ENCODE measurements at places on chromosomes 4 and X.

GRCh38 chr4:185201977-185202962 lies 1.5 kb downstream of the CFAP97 start:
- no peak for DNase-seq

DNA sequence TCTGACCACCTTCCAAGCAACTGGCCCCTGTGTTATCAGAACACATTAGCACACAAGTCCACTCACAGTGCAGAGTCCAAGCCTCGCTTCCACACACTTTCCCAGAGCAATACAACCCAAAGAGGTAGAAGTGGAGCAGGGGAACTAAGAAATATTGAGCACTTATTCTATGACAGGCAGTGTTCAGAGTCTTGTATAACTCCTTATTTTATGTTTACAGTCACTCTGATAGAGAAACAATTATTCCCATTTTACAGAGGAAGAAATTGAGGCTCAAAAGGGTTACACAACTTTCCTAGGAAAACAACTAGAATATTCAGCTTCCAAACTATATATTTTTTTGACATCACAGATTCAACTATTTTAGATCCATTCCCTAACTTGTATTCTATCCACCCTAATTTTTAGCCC lies 18.3 kb upstream of the TMEM154 start:
- no peak for DNase-seq

GRCh38 chr4:99642725-99643489 lies 14.7 kb downstream of the C4orf54 start:
- DNase-seq = no peak

DNA sequence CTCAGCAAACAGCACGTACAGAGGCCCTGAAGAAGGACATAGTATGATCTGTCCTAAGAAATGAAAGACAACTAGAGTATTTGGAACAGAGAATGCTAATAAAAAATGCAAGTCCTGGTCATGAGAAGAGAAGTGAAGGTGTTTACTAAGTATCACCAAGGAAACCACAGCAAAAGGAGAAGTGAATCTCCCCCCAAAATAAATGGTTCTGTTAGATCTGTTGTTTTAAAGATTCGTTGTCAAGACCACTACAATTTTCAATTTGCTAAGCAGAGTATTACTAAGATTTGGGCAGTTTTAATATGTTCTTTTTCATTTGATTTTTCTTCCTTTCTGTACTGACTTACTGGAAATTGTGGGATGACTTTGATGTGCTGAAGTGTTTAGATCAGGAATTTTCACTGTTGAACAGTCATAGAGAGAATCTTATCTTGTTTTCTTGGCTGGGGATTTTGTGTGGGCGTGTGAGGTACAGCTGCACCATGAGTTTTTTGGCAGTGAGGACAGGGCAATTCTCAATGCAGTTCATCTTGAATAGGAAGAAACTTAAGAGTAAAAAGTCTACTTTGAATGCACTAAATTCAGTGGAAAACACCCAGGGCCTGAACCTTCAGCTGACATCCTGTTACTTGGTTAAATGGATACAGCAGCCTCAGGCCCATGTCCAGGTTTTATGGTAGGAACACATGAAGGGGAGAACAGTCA lies 132.2 kb downstream of the STIM2 start:
- DNase-seq = no peak

- DNase-seq = no peak
These were observed 315.3 kb downstream of the PAPSS1 start for GRCh38 chr4:107404591-107405300.

DNA sequence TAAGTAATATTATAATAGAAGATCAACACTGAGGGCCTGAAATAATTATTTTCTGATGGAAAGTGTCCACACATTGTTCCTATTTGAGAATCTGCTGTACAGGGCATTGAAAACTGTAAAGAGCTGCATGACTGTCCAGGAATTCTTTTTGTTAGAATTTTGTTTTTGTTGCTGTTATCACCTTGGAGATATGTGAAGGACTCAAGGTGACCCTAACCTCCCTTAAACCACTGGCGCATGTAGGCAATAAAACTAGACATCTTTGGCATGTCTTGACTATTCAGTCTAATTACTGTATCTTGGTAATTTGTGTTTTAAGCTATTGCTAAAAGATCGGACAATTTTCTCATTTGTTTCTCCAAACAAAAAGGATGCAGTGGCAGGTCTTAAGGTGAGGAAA lies 55.5 kb upstream of the SMIM10 start:
- DNase-seq = no peak

- no peak for DNase-seq
These were observed 78.9 kb downstream of the NDST3 start for GRCh38 chr4:118113220-118113619.

GRCh38 chr4:55608591-55608990 lies 16.5 kb upstream of the PDCL2 start:
- DNase-seq = no peak

DNA sequence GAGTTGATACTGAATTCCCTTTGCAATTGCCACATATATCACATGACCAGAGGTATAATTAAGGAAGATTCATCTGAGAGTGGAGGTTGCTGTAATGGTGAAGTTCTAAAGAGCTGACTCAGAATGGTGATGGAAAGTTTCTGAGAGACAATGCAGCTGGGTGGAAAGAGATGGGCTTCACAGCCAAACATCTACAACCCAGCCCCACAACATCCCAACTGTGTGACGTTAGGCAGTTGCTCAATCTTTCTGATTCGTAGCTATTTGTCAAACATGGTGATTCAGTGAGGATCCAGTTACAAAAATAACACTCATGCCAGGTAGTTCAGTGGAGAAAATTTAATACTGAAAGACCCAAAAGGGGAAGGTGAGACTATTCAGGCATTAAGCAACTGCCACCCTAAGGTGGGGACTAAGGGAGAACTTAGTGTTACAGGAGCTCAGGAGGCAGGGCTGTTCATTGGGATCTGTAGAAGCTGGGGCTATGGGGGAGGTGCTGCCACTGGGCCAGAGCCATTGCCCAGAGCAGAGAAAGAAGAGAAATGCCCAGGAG lies 6.9 kb upstream of the AFF1 start:
- no peak for DNase-seq

DNA sequence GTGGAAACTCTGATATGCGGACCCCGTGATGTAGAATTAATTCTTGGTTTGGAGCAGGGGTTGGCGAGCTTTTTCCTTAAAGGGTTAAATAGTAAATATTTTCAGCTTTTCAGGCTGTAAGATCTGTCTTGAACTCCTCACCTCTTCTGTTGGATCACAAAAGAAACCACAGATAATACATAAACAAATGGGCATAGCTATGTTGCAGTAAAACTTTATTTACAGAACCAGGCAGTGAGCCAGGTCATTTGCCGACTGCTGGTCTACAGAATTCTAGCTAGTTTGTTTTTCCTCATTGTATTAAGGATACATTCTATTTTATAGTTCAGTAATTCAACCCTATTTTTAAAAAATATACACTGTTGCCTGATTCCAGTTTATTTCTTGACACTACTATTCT lies 116.6 kb downstream of the PAPSS1 start:
- no peak for DNase-seq

- DNase-seq = peak; percentile 24
These were observed at the start of gene SCML2 for GRCh38 chrX:18354369-18355223. TSS of gene SCML2 (minus strand) at chrX:18354688. CDS start at chrX:18334071, 20,617 bp downstream.

DNA sequence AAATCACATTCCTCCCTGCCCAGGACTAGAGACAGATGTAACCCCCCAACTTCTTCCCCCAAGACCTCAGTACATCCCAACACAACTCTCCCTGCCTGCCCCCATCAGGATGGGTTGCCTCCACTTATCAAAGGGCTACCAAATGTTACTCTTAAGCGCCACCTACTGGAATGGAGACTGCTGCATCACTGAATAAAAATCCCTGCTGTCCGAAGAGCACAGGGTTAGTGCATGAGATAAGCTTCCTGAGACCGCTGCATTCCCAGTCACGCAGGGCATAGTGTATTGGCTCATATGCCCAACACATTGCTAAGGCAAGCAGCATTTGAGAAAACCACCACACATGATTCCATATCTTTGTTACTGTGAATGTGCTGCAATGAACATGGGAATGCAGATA lies 544.5 kb downstream of the PPP4R3C start:
- no peak for DNase-seq
